ENCODE measurements at places on chromosomes 6 and 20. TPM values are rescaled to one million over a fixed set of nuclear protein-coding genes. Genes with fewer than 3 reads are reported as not detected.

LTB gene
- total RNA-seq: 1.5 TPM

MYMX gene
- not detected for total RNA-seq

IMPG1 gene
- total RNA-seq: not detected

DBNDD2 gene
- total RNA-seq: 35.7 TPM

DEFB121 gene
- not detected for total RNA-seq

TLDC2 gene
- total RNA-seq: not detected

CST2 gene
- total RNA-seq: not detected

SYS1 gene
- 18.9 TPM for total RNA-seq

SLC17A3 gene
- not detected for total RNA-seq

BPIFB2 gene
- total RNA-seq: not detected

GJA1 gene
- 78.1 TPM for total RNA-seq

LHFPL5 gene
- total RNA-seq: not detected

Data from hair follicular keratinocyte (primary cell).